ENCODE measurements at places on chromosomes 4 and X.

DNA sequence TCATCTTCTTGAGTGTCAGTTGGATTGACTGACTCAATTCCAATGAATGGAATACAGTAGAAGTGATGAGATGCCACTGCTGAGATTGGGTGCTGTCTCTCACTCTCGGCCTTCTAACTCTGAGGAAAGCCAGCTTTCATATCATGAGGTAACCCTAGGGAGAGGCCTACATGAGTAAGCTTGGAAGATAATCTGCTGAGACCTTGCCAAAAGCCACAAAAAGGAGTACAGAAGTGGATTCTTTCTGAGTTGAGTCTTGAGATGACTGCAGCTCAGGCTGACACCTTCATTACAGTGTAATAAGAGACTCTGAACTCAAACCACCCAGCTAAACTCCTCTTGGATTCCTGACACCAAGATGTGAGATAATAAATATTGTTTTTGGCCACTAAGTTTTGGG is 537.4 kb upstream of the MAGEB18 start:
- no peak for DNase-seq

- no peak for DNase-seq
These were observed 9.0 kb upstream of the MAGEC2 start for GRCh38 chrX:142214081-142214480.

- DNase-seq: no peak
These were observed 907.8 kb downstream of the STPG2 start for GRCh38 chr4:97235521-97235920.

- DNase-seq: no peak
These were observed 7.7 kb upstream of the EIF1AX start for GRCh38 chrX:20149326-20149725.

DNA sequence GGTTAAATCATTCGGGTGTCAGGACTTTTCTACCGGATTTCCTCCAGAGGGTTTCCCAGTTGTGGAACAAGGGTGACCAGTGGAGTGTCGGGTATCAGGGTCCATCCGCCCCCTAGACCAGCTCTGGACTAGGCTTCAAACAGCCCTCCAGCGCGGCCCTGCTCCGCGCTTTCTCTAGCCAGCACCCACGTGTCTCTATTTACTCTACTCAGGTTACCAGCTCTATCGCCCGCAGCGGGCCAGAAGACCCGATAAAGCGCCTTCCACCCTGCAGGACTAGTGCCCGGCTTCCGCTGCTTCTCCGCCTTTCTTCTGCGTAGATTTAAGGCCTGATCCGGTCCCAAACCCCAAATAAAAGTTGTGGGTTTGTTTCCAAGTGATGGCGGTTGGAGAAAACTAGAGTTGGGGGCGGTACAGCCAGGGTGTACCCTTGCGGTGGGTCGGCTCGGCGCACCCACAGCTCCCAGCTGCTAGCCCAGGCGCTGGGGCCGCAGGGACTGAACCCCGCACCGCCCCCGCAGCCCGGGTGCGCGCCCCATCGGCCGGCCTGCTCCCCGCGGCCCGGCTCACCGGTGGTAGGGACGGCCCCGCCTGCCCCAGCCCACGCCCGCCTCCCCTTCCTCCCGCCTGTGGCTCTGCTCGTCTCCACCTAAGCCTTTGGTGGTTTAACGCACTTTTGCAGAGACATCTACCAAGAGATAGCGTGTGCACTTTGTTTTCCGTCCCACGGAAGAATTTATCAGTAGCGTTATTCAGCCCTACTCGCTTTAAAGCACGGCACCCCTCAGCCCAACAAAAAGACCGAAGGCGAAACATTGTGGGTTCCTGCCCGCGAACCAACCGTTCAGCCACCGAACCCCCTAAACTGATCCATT is 2.1 kb downstream of the LEF1 start:
- peak; percentile 13 for DNase-seq

Measured in NCI-H2029 (cell line).